ENCODE measurements at places on chromosomes 12 and 14.

DNA sequence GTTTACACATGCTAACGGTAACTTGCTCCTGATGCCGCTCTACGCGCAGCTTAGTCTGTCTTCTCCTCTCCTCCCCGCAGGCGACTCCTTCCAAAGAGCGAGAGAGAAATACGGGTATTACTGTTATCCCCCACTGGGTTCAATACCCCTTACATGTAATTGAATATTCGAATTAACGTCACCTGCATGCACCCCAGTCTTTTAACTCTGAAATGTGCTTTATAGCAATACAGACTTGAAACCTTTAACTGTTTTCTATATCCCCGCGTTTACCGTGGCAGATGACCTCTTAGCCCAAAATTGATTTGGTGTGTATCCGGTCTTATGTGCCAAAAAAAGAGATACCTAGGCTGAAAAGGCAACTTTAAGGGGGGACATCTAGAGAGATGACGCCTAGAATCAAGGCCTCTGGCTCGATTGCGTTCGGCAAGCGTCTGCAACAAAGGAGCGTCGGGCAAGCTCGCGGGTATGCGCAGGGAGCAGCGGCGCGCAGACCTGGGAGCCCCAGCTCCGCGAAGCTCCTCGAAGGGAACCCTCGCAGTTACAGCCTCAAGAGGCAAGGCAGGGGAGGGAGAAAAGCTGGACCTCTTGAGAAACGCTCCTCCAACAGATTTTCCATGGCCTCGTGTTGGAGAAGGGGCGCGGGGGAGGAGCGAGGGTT is 6.8 kb upstream of the FOXG1 start:
- no peak for DNase-seq

- no peak for DNase-seq
Measured at GRCh38 chr12:125280482-125281377, 215.5 kb downstream of the AACS start.

- no peak for DNase-seq
Measured at GRCh38 chr12:59444932-59445331, 150.9 kb upstream of the SLC16A7 start.

- DNase-seq: no peak
Measured at GRCh38 chr14:23009483-23009938, 432 bp downstream of the C14orf93 start.

- DNase-seq: no peak
Measured at GRCh38 chr14:95300002-95300696, 19.6 kb downstream of the CLMN start.

Data from activated CD8-positive, alpha-beta memory T cell treated with anti-CD3 and anti-CD28 coated beads, Interleukin-2, amount 50 U/mL, for 48 hours (primary cell).